ENCODE measurements at places on chromosomes 3 and 15.

DNA sequence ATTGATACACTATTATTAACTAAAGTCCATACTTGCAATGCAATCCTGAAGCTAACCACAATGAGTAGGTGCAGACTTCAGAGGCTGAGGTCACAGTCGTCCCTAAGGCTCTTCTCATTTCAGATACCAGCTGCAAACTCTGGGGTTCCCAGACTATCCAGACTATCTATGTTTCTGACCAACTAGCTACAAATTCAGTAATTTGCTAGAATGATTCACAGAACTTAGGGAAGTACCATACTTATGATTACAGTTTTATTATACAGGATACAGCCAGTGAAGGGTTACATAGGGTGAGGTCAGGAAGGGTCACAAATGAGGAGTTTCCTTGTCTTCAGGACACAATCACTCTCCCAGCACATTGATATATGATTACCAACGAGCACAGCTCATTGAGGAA lies 36.5 kb downstream of the PPM1L start:
- H3K4me1 ChIP-seq = peaks cover 7% of the 10 kb centered on the region

- no peak overlapping the region for H3K4me3 ChIP-seq
- H3K4me1 ChIP-seq = no peaks in the 10 kb centered on the region
- no peak for DNase-seq
- H3K27me3 ChIP-seq = no peaks in the 10 kb centered on the region
- H3K36me3 ChIP-seq = no peaks in the 10 kb centered on the region
These were observed 75.5 kb downstream of the SERPINI1 start for GRCh38 chr3:167811031-167811430.

GRCh38 chr15:101635944-101636727 lies 16.0 kb downstream of the TM2D3 start:
- H3K4me3 ChIP-seq = no peak overlapping the region
- H3K27ac ChIP-seq = no peak overlapping the region

DNA sequence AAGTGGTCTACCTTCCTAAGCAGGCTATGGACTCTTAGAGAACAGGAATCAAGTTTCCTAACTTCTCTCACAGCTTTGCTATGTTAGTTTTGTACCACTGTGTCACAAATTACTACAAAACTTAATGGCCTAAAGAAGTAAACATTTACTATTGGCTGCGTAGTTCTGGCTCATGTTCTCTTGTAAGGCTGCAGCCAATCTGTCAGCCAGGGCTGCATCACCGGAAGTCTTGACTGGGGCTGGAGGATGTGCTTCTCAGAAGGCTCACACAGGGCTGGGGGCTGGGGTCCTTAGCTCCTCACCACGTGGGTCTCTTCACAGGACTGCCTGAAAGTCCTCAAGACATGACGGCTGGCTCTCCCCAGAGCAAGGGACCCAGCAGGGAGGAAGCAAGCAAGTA lies 15.5 kb downstream of the STIMATE start:
- no peak for DNase-seq
- H3K27ac ChIP-seq = no peak overlapping the region
- peaks cover 8% of the 10 kb centered on the region for H3K4me1 ChIP-seq
- H3K4me3 ChIP-seq = no peak overlapping the region
- no peaks in the 10 kb centered on the region for H3K27me3 ChIP-seq

DNA sequence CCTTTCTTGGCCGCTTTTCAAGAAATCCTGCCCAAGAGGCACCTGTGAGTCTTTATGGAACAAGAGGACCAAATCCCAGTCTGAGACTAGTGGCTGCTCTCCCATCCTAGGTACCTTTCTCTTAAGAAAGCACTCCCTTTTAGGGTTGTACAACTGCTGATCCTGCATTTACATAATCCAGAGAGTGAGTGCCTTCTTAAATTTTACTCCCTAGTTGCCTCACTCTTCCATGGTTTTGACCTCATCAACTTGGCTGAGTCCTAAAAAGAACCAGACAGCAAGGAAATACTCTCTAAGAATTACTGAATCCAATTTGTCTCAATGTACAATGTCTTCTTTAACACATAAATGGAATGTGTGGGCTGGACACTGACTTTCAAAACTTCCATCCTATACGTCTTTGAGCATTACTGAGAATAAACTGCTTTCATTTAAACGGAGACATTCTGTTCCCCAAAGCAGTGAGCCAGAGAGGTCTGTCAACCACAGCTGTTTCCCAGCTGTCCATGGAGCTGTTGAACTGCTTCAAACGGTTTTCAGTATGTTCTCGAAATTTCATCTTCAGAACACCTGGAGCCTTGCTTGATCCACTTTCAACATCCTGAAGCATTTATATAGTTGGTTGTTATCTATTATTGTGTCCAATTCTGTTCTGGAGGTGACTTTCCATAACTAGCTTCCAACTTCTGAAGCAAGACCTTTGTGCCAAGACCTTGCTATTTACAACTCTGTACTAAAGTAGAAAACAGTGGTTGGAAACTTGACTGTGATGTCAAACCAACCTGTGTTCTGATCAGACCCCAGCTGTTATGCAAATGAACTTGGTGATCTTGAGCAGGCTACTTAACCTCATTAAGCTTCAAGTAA lies 179.1 kb downstream of the SLC9A9 start:
- no peaks in the 10 kb centered on the region for H3K27me3 ChIP-seq
- H3K36me3 ChIP-seq = no peaks in the 10 kb centered on the region
- no peak for DNase-seq
- H3K27ac ChIP-seq = no peak overlapping the region
- H3K4me1 ChIP-seq = peaks cover 4% of the 10 kb centered on the region

DNA sequence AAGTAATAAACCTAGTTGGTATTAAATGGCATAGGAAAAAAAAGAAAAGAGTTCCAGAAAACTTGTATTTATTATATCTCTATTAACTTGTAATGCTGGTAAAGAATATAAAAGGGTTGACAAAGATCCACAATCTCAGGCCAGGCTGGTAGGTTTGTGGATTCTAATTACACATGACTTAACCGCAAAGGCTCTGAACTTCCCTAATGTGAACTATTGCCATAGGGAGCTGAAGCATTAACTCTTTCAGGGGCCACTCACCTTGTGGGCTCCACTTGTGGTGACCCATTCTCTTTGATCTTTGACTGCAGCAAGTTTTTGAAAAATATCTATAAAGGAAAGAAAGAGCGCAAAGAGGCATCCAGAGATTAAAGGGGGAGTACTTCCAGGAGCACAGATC lies 58.5 kb downstream of the NEK10 start:
- H3K4me3 ChIP-seq = no peak overlapping the region
- no peaks in the 10 kb centered on the region for H3K36me3 ChIP-seq
- DNase-seq = no peak
- no peak overlapping the region for H3K27ac ChIP-seq
- H3K27me3 ChIP-seq = peaks cover 5% of the 10 kb centered on the region

All from activated CD8-positive, alpha-beta memory T cell treated with anti-CD3 and anti-CD28 coated beads, Interleukin-2, amount 10 ng/mL, durations not matched to agents 7 days and 5 days (primary cell).